ENCODE measurements at places on chromosomes 5 and 9.

DNA sequence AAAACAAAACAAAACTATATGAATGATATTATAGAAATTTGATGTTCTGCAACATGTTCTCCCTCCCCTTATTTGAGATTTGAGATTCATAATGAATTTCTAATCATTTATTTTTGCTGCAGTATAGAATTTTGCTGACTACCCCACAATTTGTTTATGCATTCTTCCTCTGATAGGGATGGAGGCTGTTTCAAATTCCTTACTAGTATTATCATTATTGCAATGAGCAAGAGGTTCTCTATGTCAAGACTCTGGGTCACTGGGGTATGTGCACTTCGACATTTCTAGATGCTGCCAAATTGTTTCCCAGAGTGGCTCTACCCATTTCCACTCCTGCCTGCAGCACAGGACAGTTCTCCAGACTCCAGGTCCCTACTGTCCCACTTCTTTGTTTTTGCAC, 54.9 kb upstream of the DAB2IP start:
- no peak for DNase-seq

GRCh38 chr5:109706095-109706494, 16.4 kb downstream of the MAN2A1 start:
- DNase-seq = no peak

GRCh38 chr9:114936581-114936980, 6.2 kb upstream of the TNFSF8 start:
- DNase-seq = no peak

- DNase-seq = no peak
Measured at GRCh38 chr9:136343121-136343883, 16.0 kb downstream of the GPSM1 start.

DNA sequence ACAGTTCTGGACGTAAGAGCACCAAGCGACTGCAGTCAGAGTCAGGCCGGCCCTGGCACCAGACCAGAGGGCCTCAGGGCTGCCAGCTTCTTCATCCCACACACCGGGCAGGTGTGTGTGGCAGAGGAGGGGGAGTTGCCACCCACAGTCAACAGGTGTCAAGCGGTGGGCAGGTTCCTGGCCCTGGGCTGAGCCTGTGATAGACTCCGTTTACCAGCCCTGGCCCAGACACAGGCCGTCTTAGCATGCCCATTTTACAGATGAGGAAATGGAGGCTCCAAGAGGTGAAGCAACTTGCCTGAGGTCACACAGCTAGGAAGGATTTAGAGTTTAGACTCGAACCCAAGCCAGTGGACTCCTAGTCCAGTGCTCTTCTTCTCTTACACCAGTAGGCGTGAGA, 71.8 kb downstream of the HMCN2 start:
- DNase-seq = no peak

- no peak for DNase-seq
Measured at GRCh38 chr5:102312586-102313370, 16.7 kb upstream of the SLCO4C1 start.

- DNase-seq = no peak
Measured at GRCh38 chr9:135100241-135100681, 12.8 kb downstream of the OLFM1 start.

Measured in NCI-H1048 (cell line).